ENCODE measurements at places on chromosomes 6 and 20.

- DNase-seq: no peak
These were observed 332.4 kb upstream of the PRDM1 start for GRCh38 chr6:105753620-105754211.

- DNase-seq: no peak
These were observed 619.0 kb downstream of the PHF3 start for GRCh38 chr6:64254558-64254957.

DNA sequence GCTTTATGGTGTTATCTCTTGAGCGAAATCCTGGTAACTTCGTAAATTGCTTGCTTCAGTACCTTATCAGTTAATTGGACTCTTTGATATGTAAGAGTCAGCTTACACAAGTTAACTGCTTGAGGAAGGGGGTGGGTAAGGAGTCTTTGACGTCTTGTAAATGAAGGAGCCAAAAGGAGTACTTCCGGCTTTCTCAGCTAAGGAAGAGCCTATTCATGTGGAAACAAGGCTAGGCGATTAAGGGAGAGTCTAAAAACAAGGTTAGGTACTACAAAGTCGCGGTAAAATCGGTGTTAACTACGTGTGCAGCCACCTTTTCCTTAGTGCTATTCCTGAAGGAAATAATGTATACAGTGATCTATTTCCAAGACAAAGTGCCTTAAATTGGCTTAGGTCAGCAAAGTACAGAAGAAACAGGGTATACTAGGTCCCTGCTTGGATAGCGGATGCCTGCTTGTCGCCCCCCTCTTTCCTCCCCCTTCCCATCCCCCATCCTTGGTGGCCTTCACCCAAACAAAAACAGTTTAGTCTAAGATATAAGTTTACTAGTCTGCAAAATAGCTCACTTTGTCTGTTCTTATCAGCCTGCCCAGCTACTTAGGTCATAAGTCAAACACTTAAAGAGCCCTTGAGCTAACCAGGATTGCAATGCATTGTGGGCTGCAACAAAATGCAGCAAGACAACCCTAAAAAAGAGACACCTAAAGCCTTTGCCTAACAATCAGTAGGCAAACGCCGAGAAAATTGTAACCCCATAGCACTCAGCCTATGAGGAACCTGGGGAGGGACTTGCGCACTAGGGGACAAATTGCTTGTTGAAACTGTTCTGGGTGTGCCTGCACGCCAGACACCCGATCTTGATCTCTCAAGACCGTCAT, 147.3 kb downstream of the TRIM27 start:
- DNase-seq: no peak

DNA sequence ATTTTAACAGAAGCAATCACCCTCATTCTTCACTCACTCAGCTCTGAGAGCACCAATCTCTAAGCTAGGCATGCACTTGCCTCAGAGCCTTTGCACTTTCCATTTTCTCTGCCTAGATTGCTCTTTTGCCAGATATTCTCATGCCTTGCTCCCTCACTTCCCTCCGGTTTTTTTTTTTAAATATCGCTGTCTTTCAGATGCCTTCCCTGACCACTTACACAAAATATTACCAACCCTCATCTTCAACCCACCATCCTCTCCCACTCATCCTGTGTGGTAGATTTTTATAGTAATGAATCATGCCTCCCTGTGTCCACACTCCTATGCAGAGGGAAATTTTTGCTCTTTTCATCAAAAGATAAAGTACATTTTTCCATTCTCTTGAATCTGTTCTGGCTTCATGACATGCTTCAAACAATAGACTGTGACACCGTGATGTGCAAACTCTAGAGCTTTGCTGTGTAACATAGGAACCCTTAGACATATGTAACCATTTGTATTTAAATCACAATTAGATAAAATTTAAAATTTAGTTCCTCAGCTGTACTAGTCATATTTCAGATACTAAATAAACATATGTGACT, 437.1 kb downstream of the UTRN start:
- DNase-seq: no peak

- DNase-seq: peak; percentile 26
These were observed at the start of gene MAP7 for GRCh38 chr6:136550330-136551071. Gene MAP7 (minus strand): TSS chr6:136550422. CDS start chr6:136550408, 14 bp downstream.

DNA sequence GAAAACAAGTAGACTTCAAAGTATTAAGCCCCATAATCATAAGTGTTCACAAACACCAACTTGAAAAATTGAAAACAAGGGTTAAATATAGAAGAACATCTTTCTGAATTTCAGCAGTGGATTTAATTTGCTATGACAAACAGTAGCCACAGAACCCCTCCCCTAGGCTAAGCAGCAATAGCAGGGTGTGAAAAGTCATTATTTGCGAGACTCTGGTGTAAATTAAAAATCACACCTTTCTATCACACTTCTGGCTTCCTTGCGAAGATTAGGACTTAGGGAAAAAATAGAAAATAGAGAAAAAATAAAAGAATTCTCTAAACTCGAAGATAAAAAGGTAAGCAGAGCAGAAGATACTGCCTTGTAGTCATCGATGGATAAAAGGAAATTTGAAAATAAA, 6.1 kb downstream of the SAMD3 start:
- no peak for DNase-seq

- DNase-seq: no peak
These were observed 9.9 kb upstream of the SCGN start for GRCh38 chr6:25641940-25642666.

DNA sequence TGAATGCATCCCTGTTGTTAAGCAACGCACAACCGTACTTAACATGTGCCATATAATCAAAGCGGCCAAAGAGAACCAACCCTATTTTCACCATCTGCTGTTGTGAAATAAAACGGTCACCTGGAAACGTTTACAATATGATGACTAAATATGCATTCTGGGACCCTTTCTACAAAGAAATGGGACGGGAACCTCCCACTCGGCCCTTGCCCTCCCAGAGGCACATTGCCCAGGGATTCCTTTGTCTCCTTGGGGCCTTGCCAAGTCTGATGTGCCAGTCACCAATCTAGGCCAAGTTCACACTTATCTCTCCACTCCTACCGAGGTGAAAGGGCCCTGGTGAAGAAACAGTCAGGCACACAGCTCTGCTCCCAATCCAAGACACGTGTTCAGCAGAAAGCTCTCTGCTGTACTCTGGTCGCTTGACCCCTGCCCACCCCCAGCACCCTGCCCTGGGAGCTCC, 427.4 kb upstream of the JARID2 start:
- no peak for DNase-seq

DNA sequence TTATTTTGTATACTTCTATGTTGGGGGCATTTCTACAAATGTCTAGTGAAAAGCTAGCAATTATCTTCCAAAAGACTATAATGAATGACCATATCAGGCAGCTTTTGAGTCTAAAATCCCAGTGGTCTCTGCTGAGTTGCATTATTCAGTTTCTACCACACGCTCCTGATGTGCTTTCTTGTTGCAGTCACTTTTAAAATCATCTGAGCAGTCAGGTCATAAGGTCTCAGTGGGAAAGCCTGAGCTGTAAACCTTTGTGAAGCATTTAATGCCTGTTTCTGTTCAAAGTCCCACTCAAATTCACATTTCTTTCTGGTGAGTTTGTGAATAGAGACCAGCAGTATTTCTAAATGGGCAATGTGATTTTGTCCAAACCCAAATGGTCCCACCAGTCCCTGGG, 1681.5 kb downstream of the HACE1 start:
- DNase-seq: no peak

GRCh38 chr6:84467296-84467695, 239.9 kb upstream of the CEP162 start:
- DNase-seq: no peak

- no peak for DNase-seq
These were observed 124.2 kb upstream of the PTPN1 start for GRCh38 chr20:50385733-50386640.

- no peak for DNase-seq
These were observed 30.8 kb downstream of the GSTA4 start for GRCh38 chr6:52964318-52964717.

GRCh38 chr6:51027283-51028065, 208.8 kb downstream of the TFAP2B start:
- DNase-seq: no peak

GRCh38 chr6:99412065-99412464, 13.0 kb downstream of the PNISR start:
- DNase-seq: no peak

DNA sequence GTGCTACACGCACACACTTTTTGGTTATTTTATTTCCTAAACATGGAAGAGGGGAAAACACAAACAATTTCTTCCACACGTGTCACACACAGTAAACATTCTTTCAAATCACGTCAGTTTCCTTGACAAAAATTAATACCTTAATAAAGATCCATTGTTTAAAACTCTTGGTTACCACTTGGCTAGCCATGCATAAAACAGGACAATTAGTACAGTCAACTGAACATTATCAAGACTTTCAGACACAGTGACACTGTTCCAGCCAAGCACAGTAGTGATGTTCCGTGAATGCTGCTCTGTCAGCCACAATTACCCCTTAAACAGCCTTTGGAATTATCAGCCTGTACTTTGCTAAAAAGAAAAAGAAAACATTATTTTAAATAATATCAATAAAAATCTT, 50.8 kb downstream of the GMDS start:
- DNase-seq: no peak

DNA sequence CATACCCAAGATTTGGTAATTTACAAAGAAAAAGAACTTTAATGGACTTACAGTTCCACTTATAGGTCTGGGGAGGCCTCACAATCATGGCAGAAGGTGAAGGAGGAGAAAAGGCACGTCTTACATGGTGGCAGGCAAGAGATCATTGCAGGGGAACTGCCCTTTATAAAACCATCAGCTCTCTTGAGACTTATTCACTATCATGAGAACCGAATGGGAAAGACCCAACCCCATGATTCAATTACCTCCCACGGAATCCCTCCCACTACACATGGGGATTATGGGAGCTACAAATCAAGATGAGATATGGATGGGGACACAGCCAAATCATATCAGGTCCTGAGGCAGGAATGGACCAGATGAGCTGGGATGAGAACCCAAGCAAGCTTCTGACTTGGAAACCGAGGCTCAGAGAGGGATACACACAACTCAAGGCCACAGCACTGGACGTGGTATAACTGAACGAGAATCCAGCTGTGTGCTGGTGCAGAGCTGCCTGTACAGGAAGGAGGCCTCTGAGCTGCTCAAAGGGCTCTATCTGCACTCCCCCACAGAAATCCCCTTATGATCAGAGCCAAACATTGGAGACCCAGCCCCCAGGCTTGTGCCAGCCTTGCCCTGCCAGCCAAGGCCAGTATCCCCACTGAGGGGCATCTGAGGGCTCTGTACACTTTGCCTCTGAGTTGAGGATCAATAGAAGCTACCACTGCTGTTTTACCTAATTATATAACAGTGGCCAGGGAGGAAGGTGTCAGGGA, 137.8 kb downstream of the CEBPB start:
- DNase-seq: no peak

- DNase-seq: no peak
These were observed 201.4 kb downstream of the ARHGAP18 start for GRCh38 chr6:129508477-129509145.

- no peak for DNase-seq
These were observed 38.3 kb downstream of the BCL2L1 start for GRCh38 chr20:31684153-31685015.

- DNase-seq: no peak
These were observed 75.1 kb downstream of the ADGRG6 start for GRCh38 chr6:142376800-142377496.

GRCh38 chr6:110269623-110270022, 88.5 kb downstream of the METTL24 start:
- DNase-seq: no peak

Data from stimulated activated CD4-positive, alpha-beta T cell treated with anti-CD3 and anti-CD28 coated beads, Interleukin-15, amount 100 ng/mL, for 1 hour (primary cell).